ENCODE measurements at places on chromosomes 2 and 18. TPM values are rescaled to one million over a fixed set of nuclear protein-coding genes. Genes with fewer than 3 reads are reported as not detected.

- H3K27ac ChIP-seq, result peak overlapping the region; percentile 38
- DNase-seq, result no peak
- no peaks in the 10 kb centered on the region for H3K27me3 ChIP-seq
- H3K36me3 ChIP-seq, result no peaks in the 10 kb centered on the region
- H3K4me3 ChIP-seq, result no peak overlapping the region
These were observed 105.3 kb downstream of the ZNF516 start for GRCh38 chr18:76389716-76390115.

DNA sequence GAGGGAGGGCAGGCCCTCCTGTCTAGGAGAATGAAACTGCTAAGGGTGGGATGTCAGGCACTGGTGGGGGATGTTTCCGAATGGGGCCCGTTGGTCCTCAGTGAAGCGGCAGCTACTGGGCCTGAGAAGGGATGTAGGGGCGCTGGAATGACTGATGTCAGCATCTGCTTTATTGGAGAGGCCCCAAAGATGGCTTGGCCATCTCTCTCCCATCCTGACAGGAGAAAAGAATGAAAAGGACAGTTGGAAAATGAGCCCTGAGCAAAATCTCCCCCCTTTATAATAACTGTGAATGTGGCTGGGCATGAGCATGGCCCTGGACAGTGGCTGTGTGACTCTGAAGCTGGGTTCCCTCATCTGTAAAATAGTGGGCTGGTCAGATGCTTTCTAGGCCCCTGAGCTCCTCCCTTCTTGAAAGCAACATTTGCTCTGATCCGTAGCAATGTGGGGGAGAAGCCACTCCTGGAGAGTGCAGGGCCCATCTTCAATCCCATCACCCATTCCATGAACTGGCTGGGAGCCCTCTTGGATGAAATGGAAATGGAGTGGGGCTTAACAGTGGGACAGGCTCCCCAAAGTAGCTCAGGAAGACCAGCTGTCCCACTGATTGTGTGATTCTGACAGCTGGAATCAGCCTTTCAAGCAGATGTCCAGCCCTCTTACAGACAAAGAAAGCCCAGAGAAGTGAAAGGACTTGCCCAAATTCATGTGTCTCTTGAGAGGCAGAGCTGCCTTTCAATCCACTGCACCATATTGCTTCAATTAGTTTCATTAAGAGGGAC, 232.7 kb upstream of the SMAD2 start:
- DNase-seq, result no peak
- peak overlapping the region; percentile 26 for H3K27ac ChIP-seq
- H3K36me3 ChIP-seq, result no peaks in the 10 kb centered on the region
- no peaks in the 10 kb centered on the region for H3K27me3 ChIP-seq

GRCh38 chr18:68394705-68395104, 320.2 kb downstream of the TMX3 start:
- no peaks in the 10 kb centered on the region for H3K36me3 ChIP-seq
- H3K4me1 ChIP-seq, result no peaks in the 10 kb centered on the region
- no peak overlapping the region for H3K27ac ChIP-seq
- H3K4me3 ChIP-seq, result no peak overlapping the region
- no peak for DNase-seq

- no peaks in the 10 kb centered on the region for H3K36me3 ChIP-seq
- H3K4me1 ChIP-seq, result no peaks in the 10 kb centered on the region
- H3K27me3 ChIP-seq, result no peaks in the 10 kb centered on the region
- no peak overlapping the region for H3K4me3 ChIP-seq
- H3K27ac ChIP-seq, result no peak overlapping the region
These were observed 572.7 kb downstream of the EPHA4 start for GRCh38 chr2:220999356-220999755.

- peak overlapping the region; percentile 80 for H3K4me3 ChIP-seq
- H3K4me1 ChIP-seq, result no peaks in the 10 kb centered on the region
- peak overlapping the region; percentile 96 for H3K27ac ChIP-seq
- DNase-seq, result peak; percentile 72
These were observed 11.3 kb downstream of the MEIS1 start for GRCh38 chr2:66445925-66446871.

GRCh38 chr2:11711751-11712150, 34.7 kb upstream of the LPIN1 start:
- H3K4me3 ChIP-seq, result no peak overlapping the region
- no peaks in the 10 kb centered on the region for H3K4me1 ChIP-seq
- H3K36me3 ChIP-seq, result no peaks in the 10 kb centered on the region

GRCh38 chr2:64770781-64771334, 117.1 kb upstream of the SERTAD2 start:
- peaks cover 7% of the 10 kb centered on the region for H3K4me1 ChIP-seq
- peak; percentile 87 for DNase-seq
- H3K36me3 ChIP-seq, result no peaks in the 10 kb centered on the region
- H3K27me3 ChIP-seq, result no peaks in the 10 kb centered on the region
- H3K4me3 ChIP-seq, result no peak overlapping the region

- H3K36me3 ChIP-seq, result no peaks in the 10 kb centered on the region
- H3K4me3 ChIP-seq, result no peak overlapping the region
- H3K4me1 ChIP-seq, result no peaks in the 10 kb centered on the region
- no peaks in the 10 kb centered on the region for H3K27me3 ChIP-seq
These were observed 18.4 kb downstream of the DNER start for GRCh38 chr2:229695961-229696360.

DNA sequence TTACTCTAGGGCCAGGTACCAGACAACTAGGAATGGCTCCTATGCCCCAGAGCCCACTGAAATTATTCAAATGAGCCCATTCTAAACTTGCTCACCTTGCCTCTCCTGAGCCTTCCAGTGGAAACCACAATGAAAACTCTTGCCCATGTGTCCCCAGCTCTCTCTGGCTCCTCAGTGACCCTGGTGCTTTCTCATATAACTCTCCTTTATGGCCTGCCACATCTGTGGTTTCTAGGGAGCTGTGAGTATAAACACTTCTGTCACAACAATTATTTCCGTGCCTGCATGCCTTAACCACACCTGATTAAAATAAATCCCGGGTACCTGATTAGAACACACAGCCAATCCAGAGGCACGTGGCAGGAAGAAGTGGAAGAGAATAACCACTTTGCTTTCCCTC, 333.0 kb upstream of the SPRED2 start:
- no peak overlapping the region for H3K27ac ChIP-seq
- no peaks in the 10 kb centered on the region for H3K36me3 ChIP-seq
- no peaks in the 10 kb centered on the region for H3K4me1 ChIP-seq
- DNase-seq, result no peak

- H3K27ac ChIP-seq, result no peak overlapping the region
- no peaks in the 10 kb centered on the region for H3K27me3 ChIP-seq
- H3K36me3 ChIP-seq, result no peaks in the 10 kb centered on the region
These were observed 22.8 kb upstream of the C1QL2 start for GRCh38 chr2:119181391-119181790.

The ZNF385B gene
- total RNA-seq, result not detected

The ADD2 gene
- total RNA-seq, result 0.59 TPM

Data from uterus (tissue), 4 donors.